ENCODE measurements at places on chromosomes 16 and 17.

DNA sequence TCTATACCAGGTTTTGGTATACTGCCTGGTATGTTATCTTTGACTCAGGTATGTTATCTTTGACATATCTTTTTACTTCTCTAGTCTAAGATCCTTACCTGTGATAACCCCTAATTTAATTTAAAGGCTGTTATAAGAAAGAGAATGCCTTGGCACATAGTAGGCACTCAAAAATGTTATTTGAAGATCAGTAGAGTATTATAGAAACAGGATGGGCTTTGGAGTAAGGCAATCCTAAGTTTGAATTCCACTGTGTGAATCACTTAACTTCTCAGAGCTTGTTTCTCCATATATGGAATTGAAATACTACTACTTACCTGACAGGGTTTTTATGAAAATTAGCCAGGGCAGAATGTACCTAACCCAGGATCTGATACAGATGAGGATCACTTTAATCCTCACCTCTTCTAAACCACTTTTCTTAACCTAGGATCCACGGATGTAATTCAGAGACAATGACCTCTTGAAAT, 1.2 kb downstream of the BRIP1 start:
- DNase-seq, result no peak

DNA sequence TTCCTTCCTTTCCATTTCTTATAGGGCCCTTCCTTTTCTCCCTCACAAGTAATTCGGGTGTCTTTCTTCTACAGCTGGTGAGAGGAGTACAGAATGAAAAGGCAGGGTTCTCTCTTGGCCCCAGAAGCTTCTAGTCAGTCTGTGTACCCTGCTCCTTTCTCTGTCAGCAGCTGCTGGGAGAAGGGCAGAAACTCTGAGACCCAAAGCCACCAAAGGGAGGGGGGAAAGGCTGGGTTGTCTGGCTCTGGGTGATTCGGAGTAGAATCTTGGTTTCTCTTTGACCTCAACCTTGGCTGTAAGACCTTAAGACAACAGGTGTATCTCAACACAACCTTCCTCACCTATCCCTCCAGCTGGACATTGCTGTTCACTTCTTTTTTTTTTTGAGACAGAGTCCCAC, 3.3 kb upstream of the NR1D1 start:
- no peak for DNase-seq

DNA sequence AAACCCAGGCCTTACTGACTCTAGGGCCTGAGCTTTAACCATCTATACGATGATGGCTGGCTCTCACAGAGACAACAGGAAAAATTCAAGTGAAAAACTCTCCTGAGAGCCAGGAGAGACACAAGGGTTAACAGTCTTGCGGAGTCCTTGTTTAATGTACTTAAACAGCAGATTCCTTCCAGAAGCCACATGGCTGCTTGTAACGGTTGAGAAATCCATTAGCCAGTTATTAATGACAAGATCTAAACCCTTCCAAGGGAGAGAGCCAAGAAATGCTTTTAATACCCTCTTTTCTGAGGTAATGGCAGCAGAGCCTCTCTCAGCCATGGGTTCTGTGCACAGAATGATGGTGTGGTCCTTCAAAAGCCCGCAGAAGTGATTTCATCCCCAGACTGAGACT, 5.2 kb upstream of the ALDOA start:
- no peak for DNase-seq

GRCh38 chr16:57126411-57126810, 34.0 kb downstream of the CPNE2 start:
- DNase-seq, result no peak

DNA sequence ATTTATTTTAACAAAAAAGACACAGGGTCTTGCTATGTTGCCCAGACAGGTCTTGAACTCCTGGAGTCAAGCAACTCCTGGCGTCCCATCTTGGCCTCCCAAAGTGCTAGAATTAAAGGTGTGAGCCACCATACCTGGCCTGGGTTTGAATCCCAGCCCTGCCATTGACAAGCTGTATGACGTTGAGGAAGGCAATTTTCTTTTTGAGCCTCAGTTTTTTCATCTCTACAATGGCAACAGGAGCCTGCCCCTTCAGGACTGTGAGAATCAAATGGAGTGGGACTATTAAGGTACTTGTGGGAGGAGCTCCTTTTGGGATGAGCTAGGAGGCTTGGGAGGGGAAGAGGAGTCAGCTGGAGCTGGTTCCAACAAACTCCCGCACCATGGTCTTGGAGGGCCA, 6.2 kb downstream of the RARA start:
- DNase-seq, result no peak

DNA sequence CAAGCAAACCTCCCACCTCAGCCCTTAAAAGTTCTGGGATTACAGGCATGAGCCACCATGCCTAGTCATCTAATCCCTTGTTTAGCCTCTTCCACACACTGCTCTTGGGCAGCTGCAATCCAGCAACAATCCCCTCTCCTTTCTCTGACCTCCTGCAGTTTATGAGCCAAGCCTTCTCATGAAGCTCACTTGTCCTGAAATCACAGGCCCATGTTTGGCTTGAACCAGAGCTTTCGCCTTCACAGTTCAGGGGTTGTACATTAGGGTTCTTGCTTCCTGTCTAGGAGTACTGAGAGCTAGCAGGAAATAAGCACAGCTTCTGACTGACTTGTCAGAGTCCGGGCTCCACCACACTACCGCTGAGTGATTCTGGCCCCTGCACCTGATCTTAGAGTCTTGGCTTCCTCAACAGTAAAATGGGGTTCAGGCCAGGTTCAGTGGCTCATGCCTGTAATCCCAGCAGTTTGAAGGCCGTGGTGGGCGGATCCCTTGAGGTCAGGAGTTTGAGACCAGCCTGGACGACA, 16.3 kb downstream of the ERAL1 start:
- DNase-seq, result no peak

Measured in H1 (cell line).